Stimulated activated CD4-positive, alpha-beta T cell treated with anti-CD3 and anti-CD28 coated beads, Interleukin-4, amount 100 ng/mL, for 4 hours (primary cell): ENCODE measurements at places on chromosomes 6 and 20.

- no peak for DNase-seq
These were observed 193.0 kb downstream of the GJA10 start for GRCh38 chr6:90087106-90087833.

- no peak for DNase-seq
These were observed 244.9 kb downstream of the THBS2 start for GRCh38 chr6:169008641-169009257.

DNA sequence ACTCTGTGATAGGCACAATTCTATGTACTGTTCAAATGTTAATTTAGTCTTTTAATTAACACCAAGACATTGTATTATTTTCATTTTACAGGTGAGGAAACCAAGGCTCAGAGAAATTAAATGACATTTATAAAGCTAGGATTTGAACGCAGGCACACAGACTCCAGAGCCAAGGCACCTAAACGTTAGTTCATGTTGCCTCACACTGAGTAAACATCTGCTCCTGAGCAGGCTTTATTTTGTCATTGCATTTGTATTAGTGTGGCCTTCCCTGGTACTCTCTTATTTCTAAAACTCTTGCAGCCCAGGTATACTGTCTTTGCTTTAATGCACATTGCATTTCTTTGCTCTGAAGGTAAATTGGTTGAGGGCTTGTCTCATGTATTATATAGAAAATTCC is 263.1 kb upstream of the FLRT3 start:
- DNase-seq: no peak

DNA sequence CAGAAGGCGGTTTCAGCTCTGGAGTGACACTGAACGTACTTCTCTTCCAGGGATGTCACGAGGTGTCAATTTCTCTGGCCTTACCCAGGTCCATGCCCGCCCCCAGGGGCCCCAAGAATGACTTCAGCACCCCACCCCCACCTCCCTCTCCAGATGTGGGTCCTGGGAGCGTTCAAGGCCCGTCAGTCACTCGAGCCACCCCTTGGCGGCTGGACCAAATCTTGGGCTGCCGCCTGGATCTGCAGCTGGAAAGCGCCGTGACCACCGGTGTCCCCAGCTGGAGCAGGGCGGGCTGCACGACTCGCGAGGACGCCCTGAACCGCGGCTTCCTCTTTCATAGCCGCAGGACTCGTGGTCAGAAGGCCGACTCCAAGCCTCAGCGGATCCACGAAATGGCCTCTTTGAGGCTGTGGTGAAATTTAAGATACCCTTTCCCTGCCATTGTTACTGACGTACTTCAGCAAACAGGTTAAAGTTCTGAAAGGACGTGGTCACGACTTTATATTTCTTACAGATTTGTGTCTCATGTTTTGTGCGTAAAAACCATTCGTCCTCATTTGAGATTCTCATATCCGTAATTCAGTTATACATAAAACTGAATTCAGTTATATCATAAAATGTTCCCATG is 29.3 kb downstream of the TRIM38 start:
- peak; percentile 19 for DNase-seq

GRCh38 chr6:126227833-126228702 is 111.8 kb upstream of the CENPW start:
- no peak for DNase-seq

GRCh38 chr20:5074232-5074674 is 45.5 kb downstream of the PCNA start:
- DNase-seq: no peak

DNA sequence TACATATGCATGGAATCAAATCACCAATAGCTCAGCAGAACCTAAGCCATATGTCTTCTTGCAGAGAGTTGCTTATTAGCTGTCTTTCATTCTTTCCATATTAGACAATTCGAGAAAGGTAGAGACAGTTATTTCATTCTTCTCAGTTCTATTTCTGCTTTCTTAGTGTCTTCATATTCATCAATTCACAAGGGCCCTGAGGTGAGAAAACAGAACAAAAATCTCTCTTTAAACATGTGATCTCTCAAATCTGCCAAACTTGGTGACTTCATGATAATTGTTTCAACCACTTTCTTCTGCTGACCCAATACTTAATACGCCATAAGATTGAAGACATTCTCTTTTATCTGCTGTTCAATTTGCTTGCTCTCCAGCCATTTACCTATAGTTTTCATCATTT is 229.7 kb upstream of the MARCKS start:
- no peak for DNase-seq

- DNase-seq: no peak
These were observed 1093.5 kb upstream of the ADGRB3 start for GRCh38 chr6:67541586-67541985.

DNA sequence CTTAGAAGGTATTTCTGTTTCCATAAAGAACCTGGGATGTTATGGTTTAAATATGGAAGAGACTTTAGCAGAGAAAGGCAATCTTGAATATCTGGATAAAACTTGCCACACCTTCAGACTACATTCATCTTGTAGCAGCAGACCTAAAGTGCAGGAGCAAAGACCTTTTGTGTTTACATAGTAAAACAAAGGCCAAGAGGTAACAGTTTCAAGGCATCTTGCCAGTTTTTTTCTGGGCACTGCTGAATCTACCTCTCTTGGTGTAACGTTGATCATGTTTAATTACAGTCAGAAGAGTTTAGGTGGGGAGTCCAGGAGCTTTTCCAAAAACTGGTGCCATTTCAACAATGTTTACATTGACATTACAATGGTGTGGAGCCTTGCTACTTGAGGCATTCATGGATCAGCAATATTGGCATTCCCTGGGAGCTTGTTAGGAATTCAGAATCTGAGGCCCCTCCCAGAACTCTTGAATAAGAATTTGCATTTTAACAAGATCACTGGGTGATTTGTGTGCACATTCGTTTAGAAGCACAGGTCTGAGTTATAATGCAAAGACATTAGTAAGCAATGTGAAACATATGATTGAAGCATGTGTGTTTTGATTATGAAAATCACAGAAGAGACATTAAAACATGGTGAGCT is 94.5 kb downstream of the F13A1 start:
- DNase-seq: no peak

GRCh38 chr6:26205625-26206574 is 118.7 kb downstream of the HFE start:
- DNase-seq: no peak

- no peak for DNase-seq
These were observed 111.6 kb downstream of the BFSP1 start for GRCh38 chr20:17419479-17420041.

GRCh38 chr6:56708810-56709597 is 66.3 kb upstream of the DST start:
- no peak for DNase-seq

- no peak for DNase-seq
These were observed 191.5 kb downstream of the PREX1 start for GRCh38 chr20:48636301-48636700.

GRCh38 chr20:38790200-38791053 is 15.1 kb upstream of the PPP1R16B start:
- peak; percentile 32 for DNase-seq

DNA sequence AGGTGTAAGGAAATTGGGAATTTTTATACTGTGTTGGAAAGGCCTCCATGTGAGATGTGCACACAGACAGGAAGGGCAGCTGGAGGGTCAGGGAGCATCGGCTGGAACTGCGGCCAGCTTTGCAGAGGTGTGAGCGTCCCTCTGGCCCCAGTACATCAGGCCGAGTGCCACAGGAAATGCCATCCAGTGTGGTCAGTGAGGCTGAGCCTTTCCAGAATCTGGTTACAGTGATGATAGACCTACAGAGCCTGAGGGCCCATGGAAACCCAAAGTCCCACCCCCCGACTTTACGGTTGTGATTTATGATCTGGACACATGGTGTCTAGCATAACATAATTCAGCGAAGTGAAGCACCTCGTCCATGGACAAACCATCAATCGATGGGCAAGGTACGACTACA is 137.3 kb upstream of the PDE10A start:
- DNase-seq: no peak

DNA sequence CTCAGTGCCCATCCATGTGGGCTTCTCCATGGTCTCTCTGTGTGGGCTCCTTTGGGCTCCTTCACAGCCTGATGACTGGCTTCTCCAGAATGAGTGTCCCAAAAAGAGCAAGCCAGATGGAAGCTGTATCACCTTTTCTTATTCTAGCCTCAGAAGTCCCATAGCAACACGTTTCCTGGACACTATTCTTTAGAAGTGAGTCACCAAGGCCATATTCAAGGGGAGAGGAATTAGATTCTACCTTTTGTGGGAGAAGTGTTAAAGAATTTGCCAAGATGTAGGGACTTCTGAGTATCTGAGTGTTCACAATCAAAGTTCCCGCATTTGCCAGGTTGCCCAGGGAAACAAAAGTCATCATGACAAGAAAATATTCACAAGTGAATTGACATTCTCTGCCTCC is 20.7 kb upstream of the TBC1D22B start:
- DNase-seq: no peak

DNA sequence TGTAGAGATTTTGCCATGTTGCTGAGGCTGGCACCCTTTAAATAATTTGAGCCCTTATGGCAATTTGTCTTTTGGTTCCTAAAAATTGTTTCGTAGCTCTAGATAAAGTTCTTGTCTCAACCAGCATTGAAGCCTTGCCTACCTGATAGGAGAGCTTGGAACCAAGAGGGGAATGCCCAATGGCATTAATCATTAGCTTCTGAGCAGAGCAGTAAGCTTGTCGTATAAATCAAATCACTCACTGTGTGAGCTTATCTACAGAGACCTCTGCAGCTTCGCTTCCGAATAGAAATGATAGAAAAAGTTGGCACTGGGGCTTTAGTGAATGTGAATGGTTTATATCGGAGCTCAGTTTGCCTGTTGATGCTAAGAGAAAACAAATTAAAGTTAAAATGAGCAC is 10.7 kb downstream of the ANKRD6 start:
- DNase-seq: no peak

DNA sequence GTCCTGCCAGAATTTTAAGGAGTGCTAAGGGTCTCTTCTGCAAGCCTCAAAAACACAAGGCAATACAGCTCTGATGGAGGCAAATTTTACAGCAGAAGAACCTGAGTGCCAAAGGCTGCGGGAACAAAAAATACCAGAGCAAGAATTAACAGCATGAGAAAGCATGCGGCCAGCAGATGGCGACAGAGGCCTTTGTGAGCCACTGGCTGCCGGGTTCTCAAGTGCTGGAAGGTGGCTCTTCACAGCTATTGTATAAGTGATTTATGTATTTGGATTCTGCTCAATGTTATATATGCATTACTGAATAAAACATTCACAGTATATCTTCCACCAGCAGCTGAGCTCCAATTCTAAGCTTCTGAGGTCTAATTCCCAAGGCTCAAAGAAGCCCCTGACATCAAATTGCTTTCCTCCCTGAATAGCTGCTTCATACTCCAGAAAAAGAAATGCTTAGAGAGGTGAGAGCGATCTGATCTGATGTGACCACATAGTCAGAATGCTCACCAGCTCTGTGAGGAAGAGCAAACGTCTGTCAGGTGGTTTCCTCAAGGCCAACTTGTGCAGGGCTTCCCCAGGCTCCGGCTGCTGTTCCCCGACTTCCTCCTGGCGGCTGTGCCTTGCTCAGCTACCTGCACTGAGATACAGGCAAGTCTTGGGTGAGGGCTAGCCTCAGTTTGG is 58.6 kb downstream of the PPP1R3G start:
- DNase-seq: peak; percentile 81

GRCh38 chr20:52577696-52578095 is 386.1 kb upstream of the ZFP64 start:
- DNase-seq: no peak

DNA sequence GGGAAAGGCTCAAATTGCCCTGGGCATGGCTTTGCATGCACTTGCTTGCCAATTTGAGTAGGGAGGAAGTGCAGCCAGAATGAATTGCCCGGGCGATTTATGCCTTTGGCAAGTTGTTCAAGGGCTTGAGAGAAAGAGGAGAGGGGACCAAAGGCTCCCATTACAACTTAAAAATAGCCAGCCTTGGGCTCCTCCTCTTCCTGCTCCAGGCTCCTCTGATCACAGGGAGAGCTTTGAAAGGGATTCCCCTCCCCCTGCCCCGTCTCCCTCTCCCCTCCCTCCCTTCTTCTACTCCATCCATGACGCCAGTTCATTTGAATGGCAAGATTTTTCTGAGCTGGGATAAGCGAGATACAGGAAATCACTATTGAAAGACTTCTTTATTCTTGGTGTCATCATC is 304.9 kb upstream of the JAG1 start:
- no peak for DNase-seq

DNA sequence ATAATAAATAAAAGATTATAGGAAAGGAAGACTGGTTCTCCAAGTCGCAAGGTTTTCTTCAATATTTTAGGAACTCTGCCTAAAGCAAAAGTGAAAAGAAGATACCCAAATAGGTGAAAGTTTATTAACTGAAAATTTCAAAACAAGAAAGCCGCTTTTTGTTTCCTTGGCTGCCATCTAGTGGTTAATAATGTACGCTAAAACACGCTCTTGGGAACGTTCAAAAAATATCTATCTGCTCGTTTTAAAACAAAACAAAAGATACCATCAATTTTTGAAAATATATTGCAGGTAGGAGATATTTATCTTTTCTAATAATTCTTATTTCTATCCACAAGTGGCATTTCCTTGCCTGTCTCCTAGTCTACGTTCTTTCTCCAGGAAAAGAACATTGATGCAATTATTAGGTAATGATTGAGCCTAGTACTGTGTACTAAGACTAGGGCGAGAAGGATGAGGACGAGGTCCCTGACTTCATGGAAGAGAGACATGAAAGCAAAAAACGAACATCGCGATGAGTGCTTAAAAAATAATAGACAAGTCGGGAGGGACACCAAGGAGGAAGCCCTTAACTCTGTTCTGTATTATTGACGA is 97.2 kb downstream of the SPTLC3 start:
- DNase-seq: no peak

GRCh38 chr6:4606821-4607704 is 169.1 kb upstream of the CDYL start:
- no peak for DNase-seq

GRCh38 chr20:44952731-44953130 is 7.5 kb downstream of the TOMM34 start:
- DNase-seq: no peak

GRCh38 chr20:61253640-61254511 is 1.8 kb downstream of the CDH4 start:
- DNase-seq: no peak

- no peak for DNase-seq
These were observed 202.3 kb downstream of the OGFRL1 start for GRCh38 chr6:71490876-71491275.

DNA sequence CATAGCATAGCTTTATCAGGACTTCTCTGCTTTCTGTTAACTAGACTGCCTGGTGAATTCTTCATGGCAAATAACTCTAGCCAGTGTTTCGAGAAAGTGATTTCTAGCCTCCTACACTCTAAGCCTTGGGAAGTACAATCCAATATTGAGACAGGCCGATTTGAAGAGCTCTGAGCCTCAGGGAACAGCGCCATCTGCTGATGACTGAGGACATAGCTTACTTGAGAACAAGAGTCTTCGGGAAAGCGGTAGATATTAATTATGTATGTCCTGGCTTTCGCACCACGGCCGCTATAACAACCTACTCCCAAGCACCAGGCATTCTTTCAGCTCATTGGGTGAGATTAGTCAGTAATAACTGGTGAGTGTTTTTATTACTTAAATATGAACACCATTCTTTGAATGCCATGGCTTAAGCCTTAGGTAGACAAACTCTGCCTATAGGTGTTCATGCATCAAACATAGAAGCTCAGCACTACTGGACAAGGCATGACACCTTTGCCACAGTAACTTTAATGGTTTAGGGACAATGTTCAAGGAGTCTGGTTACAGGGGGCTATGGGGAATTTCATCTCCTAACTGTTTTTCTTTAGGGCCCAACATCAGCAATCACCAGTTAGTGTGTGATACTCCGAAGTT is 518.6 kb downstream of the BMP2 start:
- DNase-seq: no peak
